Stimulated activated CD8-positive, alpha-beta memory T cell treated with anti-CD3 and anti-CD28 coated beads, Interleukin-15, amount 100 ng/mL, for 48 hours (primary cell): ENCODE measurements at places on chromosomes 12 and 14.

- no peak for DNase-seq
Measured at GRCh38 chr14:101068313-101069227, 165.0 kb upstream of the RTL1 start.

DNA sequence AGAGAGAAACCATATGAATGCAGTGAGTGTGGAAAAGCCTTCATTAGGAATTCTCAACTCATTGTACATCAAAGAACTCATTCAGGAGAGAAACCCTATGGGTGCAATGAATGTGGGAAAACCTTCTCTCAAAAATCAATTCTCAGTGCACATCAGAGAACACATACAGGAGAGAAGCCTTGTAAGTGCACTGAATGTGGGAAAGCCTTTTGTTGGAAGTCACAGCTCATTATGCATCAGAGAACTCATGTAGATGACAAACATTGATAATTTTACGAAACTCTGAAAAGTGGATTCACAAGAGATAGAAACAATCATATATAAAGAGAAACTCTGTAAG, 22.9 kb downstream of the ZNF268 start:
- DNase-seq = no peak

DNA sequence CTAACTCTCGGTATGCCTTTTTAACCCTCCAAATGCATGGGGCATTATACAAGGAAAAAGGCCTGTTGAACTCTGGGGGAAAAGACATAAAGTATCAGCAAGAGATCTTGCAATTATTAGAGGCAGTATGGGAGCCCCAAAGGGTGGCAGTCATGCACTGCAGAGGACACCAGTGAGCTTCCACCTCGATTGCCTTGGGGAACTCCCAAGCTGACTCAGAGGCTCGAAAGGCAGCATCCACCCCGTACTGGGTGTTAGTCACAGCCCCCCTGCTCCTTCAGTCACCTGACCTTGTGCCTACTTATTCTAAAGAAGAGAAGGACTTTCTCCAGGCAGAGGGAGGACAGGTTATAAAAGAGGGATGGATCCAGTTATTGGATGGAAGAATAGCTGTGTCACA, 781.4 kb upstream of the TMEM132C start:
- DNase-seq = peak; percentile 7

GRCh38 chr12:78192979-78193378, 362.3 kb downstream of the NAV3 start:
- no peak for DNase-seq

- DNase-seq = no peak
Measured at GRCh38 chr12:122726080-122726558, 4.5 kb downstream of the HCAR1 start.

GRCh38 chr14:93476305-93476704, 45.6 kb downstream of the UNC79 start:
- DNase-seq = no peak

DNA sequence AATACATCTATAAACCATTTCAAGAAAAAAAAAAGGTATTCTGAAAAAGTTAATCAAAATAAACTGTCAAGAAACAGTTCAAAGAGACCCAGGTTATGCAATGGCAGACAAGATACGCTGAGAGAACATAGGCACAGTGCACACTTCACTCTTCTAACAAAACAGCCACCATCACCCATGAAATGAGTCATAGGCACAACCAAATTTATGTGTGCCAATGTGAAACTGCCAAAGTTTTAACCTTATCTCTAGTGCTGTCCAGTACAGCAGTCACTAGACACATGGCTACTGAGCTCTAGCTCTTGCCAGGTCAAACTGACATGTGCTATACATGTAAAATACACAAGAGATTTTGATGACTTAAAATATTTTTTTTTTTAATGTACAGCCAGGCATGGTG, 1.4 kb downstream of the CEP128 start:
- DNase-seq = no peak

- no peak for DNase-seq
Measured at GRCh38 chr12:27852117-27852516, 72.1 kb upstream of the MANSC4 start.

GRCh38 chr12:22238211-22238610, 96.3 kb downstream of the ST8SIA1 start:
- DNase-seq = no peak

DNA sequence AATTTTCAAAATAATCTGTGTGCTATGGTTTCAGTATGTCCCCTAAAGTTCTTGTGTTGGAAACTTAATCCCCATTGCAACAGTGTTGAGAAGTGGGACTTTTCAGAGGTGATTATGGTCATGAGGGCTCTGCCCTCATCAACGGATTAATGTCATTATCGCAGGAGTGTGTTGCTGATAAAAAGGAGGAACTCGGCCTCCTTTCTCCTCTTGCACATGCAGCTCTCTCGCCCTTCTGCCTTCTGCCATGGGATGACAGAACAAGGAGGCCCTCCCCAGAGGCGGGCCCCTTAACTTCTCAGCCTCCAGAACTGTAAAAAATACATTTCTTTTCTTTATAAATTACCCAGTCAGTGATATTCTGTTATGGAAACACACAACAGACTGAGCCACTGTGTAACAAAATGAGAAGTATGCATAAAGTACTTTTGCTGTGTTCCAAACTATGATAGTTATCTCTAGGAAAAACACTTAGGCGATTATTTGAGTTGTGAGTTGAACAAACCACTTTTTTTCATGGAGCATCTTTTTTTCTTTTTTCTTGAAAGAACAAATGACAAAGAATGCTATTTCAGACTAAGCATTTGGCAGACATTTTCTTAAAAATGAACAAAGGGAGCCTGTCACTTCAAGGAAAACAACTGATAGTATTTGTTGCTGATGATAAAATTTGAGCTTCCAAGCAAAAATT, 134.8 kb upstream of the FUT8 start:
- no peak for DNase-seq

DNA sequence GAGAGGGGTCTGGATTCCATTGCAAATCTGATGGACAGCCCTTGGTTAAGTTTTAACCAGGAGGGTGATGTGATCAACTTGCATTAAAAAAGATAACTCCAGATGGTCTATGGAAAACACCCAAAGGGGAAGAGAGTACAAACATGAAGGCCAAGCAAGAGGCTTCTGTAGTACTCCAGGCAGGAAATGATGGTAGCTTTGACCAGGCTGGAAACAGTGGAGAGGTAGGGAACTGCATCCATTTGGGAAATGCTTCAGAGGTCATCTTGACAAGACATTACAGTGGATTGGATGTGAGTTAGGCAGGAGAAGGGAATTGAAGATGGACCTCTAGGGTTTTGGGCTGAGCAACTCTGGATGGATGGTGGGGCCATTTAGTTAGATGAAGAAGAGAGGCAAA, 391.1 kb downstream of the IPO8 start:
- DNase-seq = no peak

DNA sequence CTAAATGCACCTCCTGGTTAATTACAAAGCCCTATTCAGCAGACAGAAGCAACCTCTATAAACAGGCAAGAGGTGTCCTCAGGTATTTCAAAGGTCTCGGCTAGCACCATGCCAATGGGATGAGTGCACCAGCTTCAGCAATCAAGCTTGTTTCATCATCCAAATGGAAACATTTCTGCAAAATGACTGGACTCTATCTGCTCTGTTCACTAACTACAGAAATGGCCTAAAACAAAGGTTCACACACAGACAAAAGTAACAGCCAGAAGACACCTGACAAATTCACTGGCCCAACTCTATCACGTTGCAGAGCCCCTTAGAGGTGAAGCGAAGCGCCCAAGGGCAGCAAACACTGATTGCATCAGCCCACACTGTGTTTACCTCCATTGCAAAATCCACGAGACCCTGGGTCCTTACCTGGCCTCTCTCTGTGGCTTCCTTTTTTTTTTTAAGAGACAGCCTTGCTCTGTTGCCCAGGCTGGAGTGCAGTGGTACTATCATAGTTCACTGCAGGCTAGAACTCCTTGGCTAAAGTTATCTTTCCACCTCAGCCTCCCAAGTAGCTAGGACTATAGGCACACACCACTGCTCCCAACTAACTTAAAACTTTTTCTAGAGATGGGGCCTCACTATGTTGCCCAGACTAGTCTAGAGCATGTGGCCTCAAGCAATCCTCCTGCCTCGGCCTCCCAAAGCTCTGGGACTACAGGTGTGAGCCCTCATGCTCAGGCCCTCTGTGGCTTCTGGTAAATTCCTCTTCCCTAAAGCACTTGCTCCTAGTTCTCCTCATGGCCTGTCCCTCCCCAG, 8.5 kb upstream of the SYNE3 start:
- DNase-seq = no peak

GRCh38 chr12:94534278-94534677, 74.6 kb upstream of the CEP83 start:
- DNase-seq = no peak

DNA sequence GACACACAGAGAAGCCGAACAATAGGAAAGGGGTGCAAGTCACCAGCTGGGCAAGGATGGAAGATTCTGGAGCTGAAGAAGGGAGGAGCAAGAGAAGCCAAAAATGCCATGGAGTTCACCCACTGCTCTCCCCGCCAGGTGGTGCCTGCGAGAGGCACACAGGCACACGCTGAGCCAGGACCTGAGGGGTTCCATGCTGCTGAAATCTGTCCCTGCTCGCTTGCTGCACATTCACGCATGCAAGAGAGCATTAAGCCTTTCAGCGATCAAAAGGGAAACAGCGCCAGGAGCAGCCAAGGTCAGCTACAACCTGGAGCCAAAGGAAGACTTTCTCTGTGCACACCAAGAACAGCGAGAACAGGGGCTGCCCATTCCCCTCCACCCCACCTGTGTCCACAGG, 104.1 kb downstream of the ANO2 start:
- no peak for DNase-seq

DNA sequence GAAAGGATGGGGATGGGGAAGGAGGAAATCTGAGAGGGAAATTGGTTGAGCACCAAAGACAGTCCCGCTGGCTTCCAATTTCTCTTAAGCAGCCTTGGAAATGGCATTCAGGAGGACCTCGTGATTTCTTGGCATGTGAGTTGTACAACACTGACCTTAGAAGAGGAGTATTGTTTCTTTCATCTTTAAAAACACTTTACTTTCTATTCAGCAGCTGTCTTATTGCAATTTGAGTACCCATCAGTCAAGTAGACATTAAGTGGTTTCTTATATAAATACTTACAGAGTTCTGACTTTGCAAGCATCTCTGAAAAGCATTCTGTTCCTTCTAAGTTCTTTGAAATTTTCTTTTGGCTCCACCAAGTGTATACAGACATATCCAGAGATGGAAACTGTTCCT, 83.2 kb downstream of the LMNTD1 start:
- no peak for DNase-seq

DNA sequence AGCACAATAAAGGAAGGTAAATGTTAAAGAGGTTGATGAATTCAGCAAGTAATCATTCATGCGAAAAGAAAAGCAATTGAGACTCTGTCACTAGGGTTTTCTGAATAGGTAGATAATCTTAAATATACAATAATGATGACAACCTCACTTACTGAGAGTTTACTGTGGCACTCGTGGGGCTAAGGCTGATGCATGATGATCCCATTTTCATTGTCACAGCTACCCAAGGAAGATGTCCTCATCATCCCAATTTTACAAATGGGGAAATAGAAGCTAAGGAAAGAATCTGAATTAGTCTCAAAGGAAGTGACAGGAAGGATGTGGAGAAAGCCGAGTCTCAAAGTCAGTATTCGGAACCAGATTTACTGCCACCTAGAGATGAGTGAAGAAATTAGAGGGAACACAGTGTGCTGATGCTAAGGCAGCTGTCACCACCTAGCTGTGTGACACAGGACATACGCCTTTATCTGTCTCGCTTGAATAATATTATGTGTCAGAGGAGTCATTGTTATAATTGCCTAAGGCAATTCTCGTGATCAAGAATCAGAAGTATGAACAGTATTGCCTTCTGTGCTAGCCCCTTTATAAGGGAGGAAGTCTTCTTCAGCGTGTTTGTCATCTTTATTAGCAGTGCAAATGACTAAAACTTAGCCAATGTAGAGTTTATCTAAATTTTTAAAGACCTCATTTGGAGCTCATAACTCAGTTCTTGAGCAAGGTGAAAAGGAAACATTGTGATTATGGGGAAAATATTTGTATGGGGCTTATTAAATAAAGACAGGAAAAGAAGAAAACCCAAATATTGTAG, 63.2 kb downstream of the ERGIC2 start:
- DNase-seq = no peak

- DNase-seq = no peak
Measured at GRCh38 chr12:99493197-99493596, 154.4 kb upstream of the GARIN6 start.

DNA sequence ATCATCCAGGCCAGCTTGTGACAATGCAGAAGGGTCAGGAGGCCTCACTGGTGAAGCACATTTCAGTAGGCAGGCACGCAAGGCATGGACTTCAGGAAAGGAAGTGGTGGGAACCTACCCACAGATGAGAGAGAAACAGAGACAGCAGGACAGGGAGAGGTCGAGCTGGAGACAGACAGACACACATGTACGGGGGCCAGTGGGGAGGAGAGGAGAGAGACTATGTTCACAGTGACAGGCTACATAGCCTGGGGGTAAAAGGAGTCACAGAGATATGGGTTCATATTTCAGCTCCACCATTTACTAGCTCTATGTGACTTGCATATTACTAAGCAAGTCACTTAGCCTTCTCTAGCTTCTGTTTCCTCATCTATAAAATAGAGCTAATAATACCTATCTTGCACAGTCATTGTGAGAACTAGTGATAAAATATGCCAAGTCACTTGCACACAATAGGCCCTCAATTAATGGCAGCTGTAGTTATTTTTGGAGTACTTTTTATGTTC, 91.1 kb upstream of the FUT8 start:
- no peak for DNase-seq

- DNase-seq = no peak
Measured at GRCh38 chr14:61812347-61813095, 50.3 kb downstream of the SNAPC1 start.

DNA sequence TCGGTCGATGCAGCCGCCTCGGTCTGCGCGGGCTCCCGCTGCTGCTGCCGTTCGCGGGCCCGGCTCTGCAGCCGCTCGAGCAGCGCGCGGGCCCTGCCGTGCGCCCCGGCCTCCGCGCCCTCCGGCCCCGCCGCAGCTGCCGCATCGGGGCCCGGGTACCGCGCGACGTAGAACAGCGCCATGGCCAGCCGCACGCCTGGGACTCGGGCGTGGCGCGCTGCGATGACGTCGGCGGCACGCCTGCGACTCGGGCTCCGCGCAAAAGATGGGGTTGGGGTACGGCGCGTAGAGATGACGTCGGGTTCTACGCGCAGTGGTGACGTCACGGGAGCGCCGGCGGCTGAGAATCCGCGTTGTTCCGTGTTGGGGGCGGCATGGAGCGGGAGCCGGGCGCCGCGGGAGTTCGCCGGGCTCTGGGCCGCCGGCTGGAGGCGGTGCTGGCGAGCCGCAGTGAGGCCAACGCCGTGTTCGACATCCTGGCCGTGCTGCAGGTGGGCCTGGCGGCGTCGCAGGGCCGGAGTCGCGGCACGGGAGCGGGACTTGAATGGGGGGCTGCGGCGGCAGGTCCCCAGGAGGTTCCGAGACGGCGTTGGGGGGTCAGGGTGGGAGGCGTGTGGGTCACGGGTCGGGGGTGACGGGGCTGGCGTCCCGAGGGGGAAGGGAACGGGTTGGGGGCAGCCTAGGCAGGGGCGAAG, at the start of the genes DDX51 and NOC4L:
TSS of gene DDX51 (minus strand) at position 205 of the 695 bp plus-strand sequence. CDS start at position 182, 23 bp downstream.
TSS of gene NOC4L (plus strand) at position 343 of the 695 bp plus-strand sequence. CDS start at position 375, 32 bp downstream.
- DNase-seq = peak; percentile 93

DNA sequence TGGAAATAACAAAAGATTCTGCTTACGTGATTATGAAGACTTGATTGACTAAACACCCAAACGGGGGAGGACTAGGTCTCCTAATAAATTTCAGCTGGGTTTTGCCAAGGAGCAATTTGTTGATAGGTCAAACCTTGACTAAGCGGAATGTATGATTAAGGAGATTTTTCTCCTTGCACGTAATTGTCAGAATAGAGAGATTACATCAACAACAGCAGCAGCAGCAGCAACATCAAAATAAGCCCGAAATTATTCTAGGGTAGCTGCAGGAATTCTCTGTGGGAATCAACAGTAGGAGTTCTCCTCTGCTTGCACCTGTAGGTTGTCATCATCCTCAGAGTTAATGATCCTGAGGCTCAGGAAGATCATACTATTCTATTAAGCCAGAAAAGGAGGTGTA, 10.2 kb downstream of the ELK3 start:
- DNase-seq = no peak
